RPMI8226 (cell line): ENCODE measurements at places on chromosomes 6 and 20.

DNA sequence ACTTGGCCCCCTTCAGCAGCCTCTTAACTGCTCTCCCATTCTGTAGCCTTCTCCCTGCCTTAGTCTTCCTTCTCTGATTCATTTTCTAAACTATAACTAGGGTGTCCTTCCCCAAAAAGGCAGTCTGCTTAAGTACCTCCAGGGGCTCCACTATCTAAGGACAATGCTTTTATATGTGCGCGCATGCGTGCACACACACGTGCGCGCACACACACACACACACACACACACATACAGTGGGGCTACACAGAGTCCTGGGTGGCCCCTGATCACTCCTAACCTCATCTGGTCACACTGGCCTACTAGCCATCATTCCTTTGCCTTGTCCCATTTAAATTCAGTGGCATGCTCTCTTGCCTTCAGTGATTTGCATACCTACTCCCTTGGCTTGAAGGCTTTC is 654.3 kb upstream of the CHD6 start:
- DNase-seq = no peak

DNA sequence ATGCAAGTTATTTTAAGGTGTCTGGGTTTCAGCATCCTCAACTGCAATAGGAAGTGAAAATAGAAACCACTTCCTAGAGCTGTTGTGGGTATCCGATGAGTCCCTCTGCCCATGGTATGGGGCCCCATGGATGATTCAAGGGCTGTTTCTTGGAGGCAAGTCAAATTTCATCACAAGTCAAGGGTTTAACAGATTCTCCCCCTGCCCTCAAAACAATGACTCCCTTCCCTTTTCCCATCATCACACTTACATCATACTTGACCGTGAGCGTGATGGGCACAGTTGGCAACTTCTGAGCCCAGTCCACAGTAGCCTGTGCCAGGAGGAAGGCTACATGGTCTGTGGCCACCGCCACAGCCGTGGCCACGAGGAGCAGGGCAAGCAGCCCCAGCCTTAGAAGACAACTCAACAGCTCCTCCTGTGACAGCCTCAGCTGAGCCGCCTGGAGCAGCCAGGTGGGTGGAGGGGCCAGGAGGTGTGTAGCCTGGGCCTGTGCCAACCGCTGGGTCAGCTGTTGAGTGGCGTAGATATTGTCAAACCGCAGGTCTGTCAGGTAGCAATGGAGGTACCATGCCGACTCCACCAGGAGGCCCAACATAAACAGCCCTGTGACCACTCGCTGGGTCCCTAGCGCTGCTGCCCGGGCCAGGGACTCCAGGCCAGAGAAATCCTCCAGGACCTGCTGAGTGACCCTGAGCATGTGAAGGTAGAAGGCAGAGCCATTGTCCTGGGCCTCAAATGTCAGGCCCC is 5.2 kb downstream of the OCSTAMP start:
- DNase-seq = peak; percentile 95

- DNase-seq = no peak
Observed at GRCh38 chr20:40938020-40938419, 90.6 kb upstream of the TOP1 start.

DNA sequence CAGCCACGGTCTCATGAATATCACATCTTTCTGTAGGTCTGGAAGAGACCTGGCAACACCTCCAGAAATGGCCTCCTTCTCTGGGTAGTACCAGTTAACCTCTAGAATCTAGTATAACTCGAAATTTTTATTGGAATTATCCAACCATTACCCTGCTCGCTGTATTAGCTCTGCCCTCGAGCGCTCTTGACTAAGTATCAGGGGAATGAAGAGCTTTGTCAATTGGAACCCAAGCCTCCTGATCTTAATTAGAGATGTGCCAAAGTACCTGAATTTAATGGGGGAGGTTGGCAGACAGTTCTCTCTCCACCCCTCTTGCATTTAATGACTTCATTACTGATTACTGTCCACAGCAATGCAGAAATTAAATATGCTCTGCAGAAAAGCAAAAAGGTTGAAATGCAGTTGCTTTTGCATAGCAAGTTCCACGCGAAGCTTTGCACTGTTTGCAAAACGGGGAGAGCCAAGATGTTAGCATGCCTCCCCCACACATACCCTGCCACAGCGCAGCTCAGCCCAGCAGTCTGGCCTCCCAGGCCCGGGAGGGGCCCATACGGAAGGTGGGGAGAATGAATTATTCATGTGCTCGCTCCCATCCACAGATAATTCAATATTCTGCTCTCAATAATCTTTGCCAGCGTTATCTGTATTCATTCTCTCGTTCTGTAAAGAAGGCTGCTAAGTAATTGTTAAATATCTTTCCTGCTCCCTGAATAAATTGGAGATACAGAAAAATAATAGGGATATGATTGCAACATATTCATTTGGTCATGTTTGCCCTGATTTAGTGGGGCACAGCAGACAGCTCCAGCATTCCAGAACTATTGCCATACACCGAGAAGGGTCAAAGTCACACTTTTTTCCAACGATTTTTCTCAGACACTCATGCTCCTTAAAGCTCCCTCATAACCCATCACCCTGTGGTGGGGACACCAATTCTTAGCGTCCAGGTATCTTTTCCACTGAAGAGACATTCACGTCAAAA is 305.8 kb downstream of the CDH26 start:
- DNase-seq = no peak
